RKO (cell line): ENCODE measurements at places on chromosomes 7 and 10.
A peak's percentile ranks its signal among the peaks of the same experiment; 100 is the strongest.

DNA sequence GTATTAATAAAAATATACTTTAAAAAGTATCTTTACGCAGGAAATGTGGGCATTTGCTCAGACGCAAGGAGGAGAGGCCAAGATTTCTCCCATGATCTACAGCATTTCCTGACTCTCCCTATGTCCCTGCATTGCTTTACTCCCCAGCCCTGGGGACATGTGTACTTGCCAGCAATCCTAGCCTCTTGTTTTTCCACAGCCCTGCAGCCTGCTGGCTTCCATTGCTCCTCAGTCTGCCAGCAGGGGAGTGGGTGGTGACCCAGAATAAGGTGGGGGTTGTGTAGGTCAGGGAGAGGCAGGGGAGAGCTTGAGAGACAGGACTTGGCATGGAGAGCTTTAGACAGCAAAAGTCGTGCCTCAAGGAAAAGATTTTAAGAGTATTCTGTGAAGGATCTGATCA, 307.7 kb downstream of the CDK14 start:
- DNase-seq, result no peak

DNA sequence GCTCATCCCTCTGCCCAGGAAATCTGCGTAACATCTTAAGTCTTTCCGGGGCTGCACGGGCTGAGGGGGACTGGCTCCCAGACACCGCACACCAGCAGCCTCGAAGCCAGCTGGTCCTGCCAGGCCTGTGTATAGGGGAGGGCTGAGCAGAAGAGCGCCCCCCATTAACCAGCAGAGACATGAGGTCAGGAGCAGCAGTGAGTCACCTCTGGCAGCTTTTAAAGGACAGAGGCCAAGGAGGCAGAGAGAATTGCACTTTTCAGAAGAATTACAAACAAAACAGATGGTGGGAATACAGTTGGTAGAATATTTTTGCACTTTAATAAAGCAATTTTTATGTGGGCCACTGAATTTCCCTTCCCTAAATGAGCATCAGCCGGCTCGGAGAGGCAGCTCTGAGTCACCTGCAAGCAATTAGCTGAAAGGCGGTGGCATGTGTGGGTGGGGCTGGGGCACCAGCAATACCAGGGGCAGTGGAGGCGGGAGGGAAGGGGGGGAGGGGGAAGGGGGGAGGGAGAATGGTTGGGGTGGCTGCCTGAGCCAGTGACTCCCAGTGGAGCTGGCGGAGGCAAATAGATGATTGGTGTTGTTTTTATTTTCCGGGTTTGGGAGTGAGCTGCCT, 39.1 kb downstream of the GOLGA7B start:
- peak; percentile 57 for DNase-seq

- no peak for DNase-seq
These were observed 130.0 kb downstream of the KLF6 start for GRCh38 chr10:3654980-3655379.

DNA sequence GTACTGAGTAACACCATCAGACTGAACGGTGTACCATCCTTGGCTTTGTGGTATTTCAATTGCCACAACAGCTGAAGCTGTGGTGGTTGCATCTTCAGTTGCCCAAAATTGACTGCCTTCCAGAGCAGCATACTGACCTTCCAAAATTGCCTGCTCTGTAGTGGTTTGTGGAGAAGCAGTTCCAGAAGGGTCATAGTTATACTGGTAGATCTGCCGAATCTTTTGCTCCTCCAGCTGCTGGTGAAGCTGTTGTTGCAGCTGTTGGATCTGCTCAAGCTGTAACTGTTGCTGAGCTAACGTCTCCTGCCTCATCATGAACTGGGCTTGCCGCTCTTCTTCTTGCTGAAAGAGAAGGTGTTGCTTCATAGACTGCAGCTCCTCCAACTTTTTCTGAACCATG, 212.2 kb downstream of the PCLO start:
- no peak for DNase-seq

DNA sequence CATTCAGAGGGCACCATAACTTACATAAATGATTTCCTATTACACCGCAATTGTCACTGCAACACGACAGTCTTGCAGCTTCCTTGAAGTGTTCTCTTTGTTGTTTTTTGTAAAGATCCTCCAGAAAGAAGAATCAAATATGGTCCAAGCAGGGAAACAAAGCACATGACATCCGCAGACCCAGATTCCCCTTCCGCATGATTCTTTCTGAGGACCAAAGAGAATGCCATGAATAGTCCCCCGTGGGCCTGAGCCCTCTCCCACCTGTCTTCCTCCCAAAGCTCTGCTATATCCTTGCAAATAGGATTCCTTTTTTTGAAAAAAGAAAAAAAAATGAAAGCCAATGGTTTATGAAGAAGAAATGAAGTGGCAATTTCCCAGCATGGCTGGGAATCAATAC, 10.8 kb downstream of the PLXNA4 start:
- DNase-seq, result no peak

GRCh38 chr10:71766717-71767419, 6.5 kb downstream of the VSIR start:
- peak; percentile 55 for DNase-seq

DNA sequence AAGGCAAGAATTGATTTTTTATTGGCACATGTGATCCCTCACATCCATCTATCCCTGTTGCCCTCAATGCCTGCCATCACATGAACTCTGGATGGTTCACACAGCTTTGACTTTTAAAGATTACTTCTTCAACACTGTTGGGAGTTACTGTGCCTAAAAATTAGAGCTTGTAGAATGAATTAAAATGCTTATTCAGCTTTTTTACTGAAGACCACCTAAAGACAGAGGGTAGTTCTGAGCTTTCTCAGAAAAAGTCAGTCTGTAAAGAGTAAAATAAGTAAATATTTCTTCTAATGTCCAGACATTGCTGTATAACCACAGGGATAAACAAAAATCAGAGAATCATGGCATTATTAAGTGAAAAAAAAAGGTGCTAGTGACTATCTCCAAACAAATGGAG, 93.3 kb upstream of the CSTF2T start:
- DNase-seq, result no peak

DNA sequence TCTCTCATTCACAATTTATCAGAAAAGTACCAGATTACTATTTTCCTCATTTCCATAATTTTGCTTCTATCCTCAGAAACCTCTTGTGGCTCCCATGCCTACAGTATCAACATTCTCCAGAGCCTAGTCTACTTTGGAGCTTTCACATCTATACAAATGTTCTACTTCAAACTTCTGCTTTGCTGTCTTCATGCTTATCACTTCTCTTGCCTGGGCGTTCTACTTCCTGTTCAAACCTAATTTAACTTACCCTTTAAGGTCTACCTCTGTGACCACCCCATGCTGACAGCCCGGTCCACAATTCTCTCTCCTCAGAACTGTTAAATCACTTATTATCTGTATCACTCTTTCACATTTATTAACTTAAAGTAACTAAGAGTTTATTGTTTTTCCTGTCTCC, 6.1 kb upstream of the PTPN12 start:
- no peak for DNase-seq
